ENCODE measurements at places on chromosomes 1 and 21. TPM values are rescaled to one million over a fixed set of nuclear protein-coding genes. Genes with fewer than 3 reads are reported as not detected.

DNA sequence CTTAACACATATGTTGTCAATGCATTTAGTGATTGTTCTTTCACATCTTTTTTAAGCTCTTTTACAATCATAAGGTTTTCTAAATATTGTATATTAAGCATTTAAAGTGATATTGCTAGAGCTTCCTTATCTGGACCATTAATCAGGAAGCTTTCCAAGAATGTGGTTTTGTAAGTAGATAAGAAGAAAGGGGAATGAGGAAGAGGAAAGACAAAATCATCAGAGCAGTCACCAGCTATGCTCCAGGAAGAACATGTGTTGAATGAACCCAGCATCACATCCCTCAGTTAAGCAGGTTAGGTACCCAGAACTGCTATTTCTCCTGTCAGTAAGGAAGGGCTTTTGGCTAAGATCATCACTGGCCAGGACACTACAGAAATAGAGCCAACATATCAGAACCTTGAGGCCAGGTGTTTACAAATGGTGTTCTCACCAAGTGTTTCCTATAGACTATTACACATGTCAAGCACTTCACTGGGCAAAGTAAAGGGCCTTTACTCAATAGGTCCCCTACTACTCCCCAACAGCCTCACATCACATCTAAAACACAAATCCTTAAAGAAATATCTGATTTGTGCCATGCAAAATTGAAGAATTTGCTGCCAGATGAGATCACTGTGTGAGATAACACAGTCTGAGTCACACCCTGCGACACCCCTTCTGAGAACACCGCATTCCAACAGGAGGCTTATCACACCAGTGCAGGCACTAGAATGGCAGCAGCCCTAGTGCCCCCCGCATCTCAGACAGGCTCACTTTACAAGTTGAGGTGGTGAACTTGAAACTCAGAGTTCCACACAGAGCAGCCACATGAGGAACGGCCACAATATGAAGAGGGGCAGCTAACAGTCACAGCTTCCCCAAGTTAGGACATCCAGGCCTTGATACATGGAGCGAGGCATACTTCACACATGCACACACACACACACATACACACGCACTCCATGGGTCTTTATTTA is 1.8 kb upstream of the SPRR2A start:
- no peak for DNase-seq

DNA sequence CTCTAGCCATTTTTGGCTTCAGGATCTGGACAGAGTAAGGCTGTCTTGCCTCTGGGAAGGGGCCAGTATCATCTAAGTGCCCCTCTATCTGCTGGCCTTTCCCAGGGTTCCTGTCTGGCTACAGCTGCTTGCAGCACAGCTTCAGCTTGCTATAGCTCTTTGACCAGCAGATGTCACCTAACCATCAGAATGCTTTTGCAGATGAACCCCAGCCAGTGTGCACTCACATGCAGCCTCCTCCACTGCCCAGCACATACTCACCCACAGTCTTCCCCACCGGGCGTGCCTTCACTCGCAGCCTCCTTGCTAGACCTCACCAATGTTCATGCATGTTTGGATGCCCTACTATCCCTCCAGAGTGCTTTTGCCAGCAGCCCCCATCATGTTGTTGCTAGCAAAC is 769.0 kb downstream of the BRINP3 start:
- DNase-seq, result no peak

- no peak for DNase-seq
Observed at GRCh38 chr1:30378003-30378596, 345.3 kb downstream of the MATN1 start.

DNA sequence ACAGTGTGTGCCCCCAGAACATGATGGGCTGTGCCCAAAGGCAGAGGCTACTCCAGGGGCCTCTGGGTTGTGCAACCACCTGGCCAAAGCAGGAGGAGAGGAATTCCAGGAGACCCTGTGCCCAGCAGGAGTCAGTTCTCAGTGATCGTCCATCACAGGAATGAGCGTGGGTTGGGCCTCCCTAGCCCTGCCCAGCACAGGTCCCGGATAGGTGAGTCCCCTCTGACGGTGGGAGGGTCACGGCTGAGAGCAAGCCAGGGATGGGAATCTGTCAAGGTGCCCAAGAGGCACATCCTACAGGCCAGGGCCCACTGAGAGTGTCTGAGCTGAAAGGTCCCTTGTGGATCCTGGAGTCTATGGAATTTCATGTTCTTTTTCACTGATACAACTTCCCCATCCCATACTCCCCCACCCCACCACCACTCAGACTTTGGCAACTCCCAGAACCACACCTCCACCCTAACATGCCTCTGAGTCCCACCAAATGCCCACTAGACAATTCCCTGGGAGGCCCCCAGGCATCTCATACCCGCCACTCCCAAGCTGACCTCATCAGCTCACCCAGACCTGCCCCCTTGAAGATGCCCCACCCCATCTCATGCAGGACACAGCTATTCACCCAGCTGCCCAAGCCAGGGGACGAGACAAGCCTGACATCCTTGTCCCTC is 3.1 kb downstream of the GJB4 start:
- no peak for DNase-seq

DNA sequence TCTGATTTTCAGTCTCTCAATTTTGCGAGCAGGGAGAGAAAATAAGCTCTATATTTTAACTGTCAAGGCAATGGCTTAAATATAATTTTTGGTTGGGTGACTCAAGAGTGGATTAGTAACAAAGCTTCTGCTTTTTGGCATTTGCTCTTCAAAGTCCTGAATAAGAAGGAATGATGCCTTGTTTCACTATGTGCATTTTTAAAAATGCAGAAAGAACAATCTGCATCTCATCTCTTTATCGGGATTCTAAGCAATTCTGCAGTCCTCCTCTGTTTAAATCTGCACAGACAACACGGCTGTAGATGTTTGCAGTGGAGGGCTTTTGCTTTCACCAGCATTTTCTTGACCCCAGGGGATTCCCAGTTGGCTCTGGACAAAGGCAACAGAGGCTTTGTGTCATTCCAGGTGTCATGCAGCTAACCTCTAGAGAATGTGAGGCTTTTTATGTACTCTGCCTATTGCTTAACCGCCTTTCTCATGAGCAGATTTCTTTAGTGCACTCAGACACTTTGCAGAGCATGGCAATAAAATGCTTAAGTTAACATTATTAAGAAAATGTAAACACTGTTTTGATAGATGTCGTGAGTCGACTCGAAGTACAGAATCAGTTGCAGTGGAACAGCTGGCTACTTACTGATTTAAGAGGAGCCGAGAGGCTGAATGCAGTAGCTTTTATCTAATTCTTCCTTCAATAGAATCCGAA is 783.2 kb upstream of the NEGR1 start:
- DNase-seq, result no peak

DNA sequence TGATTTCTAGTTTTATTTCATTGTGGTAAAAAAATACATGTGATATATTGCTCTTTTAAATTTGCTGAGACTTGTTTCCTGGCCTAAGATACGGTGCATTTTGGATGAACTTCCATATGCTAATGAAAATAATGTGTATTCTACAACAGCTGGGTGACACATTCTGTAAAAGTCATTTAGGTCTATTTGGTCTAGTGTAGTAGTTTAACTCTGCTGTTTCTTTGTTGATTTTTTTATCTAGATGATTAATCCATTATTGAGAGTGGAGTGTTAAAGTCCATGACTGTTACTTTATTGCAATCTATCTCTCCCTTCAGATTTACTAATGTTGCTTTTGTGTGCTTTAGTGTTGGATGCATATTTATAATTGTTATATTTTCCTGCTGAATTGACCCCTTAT is 161.4 kb downstream of the VAV3 start:
- DNase-seq, result no peak

GRCh38 chr1:24896176-24896575 is 33.9 kb downstream of the RUNX3 start:
- no peak for DNase-seq

CSMD2 gene
- 0.48 TPM for total RNA-seq

LEPROT gene
- total RNA-seq, result 59.6 TPM

RRP15 gene
- 7.9 TPM for total RNA-seq
